Naive thymus-derived CD8-positive, alpha-beta T cell (primary cell): ENCODE measurements at places on chromosomes 11 and 22. TPM values are rescaled to one million over a fixed set of nuclear protein-coding genes. Genes with fewer than 3 reads are reported as not detected.

RASGRP2 gene
- total RNA-seq = 679 TPM

NCF4 gene
- 3.1 TPM for total RNA-seq

OR5A2 gene
- not detected for total RNA-seq

MUC2 gene
- not detected for total RNA-seq

KREMEN1 gene
- not detected for total RNA-seq

APOBEC3H gene
- not detected for total RNA-seq

SHISAL1 gene
- not detected for total RNA-seq

SCGB1C1 gene
- total RNA-seq = not detected

OR51E2 gene
- total RNA-seq = not detected

SLC7A4 gene
- total RNA-seq = 1.3 TPM

CCDC85B gene
- total RNA-seq = 25.8 TPM

BBOX1 gene
- total RNA-seq = not detected

CEND1 gene
- total RNA-seq = not detected

LPXN gene
- total RNA-seq = 200 TPM

CATSPER1 gene
- not detected for total RNA-seq
